ENCODE measurements at places on chromosomes 2 and 18.

GRCh38 chr2:128369602-128370467, 51.2 kb upstream of the HS6ST1 start:
- DNase-seq, result no peak

DNA sequence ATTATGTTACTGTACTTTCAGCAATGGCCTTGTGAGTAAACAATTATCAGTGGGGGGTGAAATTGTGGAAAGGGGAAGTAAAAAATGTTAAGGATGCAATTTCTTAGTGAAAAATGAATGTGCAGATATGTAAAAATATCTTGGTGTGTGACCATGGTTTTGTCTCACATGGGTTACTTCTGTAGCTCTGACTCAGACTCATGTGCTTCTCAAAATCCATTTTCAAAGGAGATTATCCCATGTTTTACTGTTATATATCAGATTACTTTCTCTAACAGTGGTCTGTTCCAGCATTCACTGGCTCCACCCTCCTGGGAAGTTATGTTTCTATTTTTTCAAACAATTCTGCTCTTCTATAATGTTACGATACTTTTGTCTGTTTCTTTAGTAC, 298.2 kb upstream of the COL3A1 start:
- DNase-seq, result no peak

- DNase-seq, result no peak
These were observed 775.5 kb downstream of the RNF144A start for GRCh38 chr2:7692657-7693161.

- DNase-seq, result no peak
These were observed 396.3 kb downstream of the CBLN2 start for GRCh38 chr18:72147830-72148229.

GRCh38 chr2:174495365-174496012, 8.7 kb upstream of the GPR155 start:
- no peak for DNase-seq

- no peak for DNase-seq
These were observed 357.4 kb upstream of the ACVR2A start for GRCh38 chr2:147487286-147487977.

GRCh38 chr2:131022731-131023130, 70.5 kb downstream of the FAM168B start:
- no peak for DNase-seq

GRCh38 chr2:134623796-134624195, 95.0 kb downstream of the TMEM163 start:
- DNase-seq, result no peak

DNA sequence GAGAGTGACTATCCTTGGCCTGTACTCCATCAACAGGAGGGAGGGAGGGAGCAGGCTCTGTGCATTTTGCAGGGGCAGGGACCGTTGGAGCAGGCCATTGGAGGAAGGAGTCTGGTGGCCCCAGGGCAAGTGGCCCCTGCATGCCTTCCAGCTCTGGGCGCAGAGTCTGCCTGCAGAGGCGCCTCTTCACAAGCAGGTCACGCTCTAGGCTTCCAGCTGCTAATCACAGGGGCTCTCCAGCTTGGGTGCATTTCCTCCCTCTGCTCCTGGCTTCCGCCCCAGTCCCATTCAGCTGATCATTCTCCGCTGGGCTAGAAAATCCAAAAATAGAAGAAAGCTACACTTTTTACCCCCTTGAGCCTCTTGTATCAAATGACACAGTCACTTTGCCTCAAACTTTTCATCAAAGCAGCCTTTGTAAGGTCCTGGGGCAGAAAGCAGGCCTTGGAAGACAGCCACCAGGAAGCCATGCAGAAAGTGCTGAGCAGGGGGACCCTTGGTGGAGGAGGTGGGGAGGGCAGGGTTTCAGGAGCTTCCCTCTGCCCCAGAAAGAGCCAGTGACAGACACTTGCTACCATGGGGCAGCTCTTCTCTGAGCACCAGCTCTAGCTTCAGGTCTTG, 11.3 kb downstream of the TMEM247 start:
- peak; percentile 66 for DNase-seq

GRCh38 chr2:185980944-185981343, 242.3 kb downstream of the FSIP2 start:
- DNase-seq, result no peak

DNA sequence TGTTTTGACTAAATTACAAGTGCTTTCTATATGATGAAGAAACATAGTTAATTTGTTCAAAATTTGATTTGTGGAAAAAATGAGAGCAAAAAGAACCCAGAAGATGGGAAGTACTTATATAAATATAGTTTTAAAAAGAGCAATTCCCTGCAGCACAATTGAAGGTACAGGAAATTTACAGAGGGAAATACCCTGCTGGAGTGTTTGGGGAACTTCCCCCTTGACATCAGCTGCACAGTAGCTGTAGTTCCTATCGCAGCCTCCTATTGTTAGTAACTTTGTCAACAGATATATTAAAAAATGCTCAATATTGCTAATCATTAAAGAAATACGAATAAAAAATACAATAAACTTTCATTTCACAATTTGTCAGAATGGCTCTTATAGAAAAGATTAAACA, 1118.8 kb upstream of the ZEB2 start:
- no peak for DNase-seq

DNA sequence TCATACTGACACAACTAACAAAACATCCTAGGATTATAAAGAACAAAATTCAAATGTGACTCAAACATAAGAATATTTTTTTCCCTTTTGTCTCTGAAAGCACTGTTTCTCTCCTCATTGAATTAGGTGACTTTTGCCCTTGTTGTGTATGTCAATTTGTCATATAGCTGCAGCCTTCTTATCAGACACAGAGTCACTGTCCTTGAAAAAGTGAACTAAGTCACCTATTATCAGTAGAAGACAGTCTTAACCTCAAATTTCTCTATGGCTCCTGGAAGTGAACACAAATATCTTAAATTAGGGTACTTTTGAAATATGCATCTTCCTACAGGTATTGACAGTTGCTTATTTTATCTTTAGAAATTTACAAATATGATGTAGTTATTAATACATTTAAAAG, 360.6 kb downstream of the NBAS start:
- DNase-seq, result no peak

DNA sequence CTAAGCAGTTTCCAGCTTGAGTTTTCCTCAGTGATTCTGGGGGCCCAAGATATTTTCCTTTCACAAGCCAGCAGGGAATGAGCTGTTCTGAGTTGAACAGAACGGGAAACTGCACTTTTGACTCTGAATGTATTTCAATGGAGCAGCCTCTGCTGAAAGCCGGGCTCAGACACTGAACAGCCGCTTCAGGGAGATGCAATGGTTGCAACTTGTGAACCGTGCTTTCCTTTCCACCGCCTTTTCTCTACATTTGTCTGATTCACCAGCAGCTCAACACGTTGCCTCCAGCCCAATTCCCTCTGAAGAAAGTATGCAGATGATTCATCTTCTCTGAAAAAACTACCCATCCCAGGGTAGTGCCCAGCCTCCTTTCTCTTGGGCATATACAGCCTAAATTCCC, 119.3 kb upstream of the PKDCC start:
- no peak for DNase-seq

GRCh38 chr2:3323360-3324035, 54.1 kb downstream of the EIPR1 start:
- no peak for DNase-seq

- no peak for DNase-seq
These were observed 185.9 kb upstream of the CCDC150 start for GRCh38 chr2:196453613-196454047.

DNA sequence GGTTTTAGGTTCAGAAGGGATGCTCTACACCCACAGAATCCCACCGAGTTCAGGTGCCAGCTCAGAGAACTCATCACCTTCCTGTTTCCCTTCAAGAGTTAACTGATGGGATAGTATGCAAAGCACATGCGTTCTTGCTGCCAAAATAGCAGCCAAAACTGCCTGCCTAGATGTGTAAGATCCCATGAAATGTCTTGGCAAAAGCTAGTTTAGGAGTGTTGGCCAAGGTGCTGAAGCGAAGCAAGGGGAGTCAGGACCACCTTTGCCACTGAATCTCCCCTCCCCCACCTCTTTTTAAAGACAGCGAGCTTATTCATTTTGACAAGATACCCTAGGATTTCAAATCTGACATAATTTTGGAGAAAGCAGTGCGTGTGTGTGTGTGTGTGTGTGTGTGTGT, 2.1 kb downstream of the DOCK10 start:
- DNase-seq, result no peak

- DNase-seq, result no peak
These were observed 389.8 kb downstream of the LNPK start for GRCh38 chr2:175612280-175612679.

DNA sequence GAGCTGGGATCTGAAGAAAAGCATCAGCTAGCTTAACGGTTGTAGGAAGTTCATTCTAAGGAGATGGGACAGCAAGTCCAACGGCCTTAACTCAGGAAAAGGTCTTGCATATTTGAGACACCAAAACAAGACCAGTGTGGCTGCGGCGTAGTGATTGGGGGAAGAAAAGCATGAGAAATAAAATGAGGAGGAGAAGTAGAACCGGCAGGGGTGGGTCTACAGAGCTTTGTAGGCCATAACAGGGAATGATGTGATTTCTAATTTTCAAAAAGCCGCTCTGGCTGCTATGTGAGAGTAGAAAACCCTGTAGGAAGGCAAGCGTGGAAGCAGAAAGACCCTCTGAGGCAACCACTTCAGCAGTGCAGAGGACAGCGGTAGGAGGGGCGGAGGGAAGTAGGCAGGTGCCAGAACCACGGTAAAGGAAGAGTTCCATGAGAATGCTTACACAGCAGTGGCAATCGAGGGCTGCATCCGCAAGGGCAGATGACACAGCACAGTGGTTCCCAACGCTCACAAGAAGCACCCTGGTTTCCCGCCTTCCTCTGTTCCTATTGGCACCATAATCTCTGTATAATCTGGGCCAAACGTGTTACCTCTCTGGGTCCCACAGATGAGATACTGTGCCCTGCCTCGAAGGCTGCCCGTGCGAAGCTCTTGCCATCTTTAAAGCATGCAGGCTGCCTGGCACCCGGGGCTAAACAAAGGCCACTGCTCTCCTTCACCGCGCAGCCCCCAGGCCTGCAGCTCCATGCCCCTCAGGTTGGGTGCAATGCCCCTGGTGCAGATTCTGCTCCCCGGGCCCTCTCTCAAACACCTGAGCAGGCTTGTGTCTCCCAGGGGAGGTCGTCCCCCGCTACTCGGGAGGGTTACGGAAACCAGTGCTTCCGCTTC, 795 bp downstream of the ANKRD39 start:
- peak; percentile 46 for DNase-seq

DNA sequence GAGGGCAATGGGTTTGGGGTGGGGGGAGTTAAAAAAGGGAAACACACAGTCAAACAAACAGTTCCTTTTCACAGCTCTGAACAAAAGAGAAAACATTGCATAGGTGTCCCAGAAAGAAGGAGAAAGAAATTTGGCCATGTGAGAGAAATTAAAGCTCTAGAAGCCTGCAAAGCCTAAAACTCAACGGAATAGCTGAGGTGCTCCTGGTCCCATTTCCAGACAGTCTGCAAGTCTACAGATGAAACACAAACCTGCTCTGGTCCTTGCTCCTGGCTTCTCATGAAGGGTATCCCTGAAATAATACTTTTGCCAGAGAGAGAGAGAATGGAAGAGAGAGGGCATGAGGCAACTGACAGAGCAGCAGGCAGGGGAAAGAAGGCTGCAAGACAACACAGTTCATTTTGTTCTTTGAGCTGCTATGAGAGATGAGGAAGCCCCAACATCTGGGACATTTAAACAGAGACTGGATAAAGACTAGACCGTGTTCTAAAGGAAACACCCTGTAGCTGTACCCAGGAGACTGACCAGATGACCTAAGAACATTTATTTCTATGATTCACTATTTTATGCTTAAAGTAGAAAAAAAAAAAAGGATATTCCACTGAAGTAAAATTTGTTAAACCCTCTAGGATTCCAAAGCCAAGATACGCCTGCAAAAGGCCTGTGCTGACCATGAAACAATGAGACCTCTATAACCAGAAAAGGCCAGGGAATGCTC, 57.3 kb upstream of the CYP26B1 start:
- DNase-seq, result no peak
